ENCODE measurements at places on chromosomes 1 and 21. TPM values are rescaled to one million over a fixed set of nuclear protein-coding genes. Genes with fewer than 3 reads are reported as not detected.

GRCh38 chr1:149877211-149877946, 22.0 kb upstream of the BOLA1 start:
- peak overlapping the region; percentile 41 for H3K27ac ChIP-seq
- no peaks in the 10 kb centered on the region for H3K27me3 ChIP-seq
- no peak for DNase-seq
- H3K36me3 ChIP-seq = no peaks in the 10 kb centered on the region
- H3K4me1 ChIP-seq = peaks cover 33% of the 10 kb centered on the region
- H3K4me3 ChIP-seq = no peak overlapping the region

DNA sequence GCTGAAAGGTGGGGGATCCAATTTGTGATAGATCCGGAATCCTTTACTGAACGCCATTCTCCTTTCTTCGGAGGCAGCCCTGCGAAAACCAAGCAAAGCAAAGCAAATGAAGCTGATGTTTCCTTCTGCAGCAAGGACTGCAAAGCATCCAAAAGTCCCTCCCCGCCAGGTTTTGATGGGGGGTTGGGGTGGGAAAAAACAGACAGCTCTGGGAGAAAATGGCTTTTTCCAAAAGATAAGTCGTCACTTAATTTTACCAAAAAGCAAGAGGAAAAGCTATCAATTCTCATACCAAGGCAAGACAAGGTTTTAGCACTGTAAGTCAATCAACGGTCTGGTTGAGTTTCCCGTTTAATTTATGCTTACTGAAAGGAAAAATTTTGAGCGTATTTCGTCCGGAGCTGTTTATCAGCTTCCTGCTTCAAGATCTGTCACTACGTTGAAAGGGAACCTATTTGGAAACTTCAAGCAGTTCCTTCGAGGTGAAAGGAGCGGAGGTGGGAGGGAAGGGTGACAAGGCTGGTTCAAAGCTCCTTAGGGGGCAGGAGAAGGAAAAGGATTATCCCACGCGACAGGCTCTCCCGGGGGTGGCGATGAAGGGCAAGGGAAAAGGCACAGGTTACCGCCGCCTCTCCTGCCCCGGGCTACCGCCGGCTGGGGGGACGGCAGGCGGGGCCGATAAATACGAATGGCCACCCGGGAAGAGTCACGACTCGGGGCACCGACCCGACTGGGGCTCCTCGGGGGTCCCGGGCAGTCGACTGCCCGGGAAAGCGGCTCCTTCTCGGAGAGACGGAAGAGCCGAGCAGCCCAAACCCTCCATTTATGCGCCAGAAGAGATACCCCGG, 750 bp downstream of the SYNJ1 start:
- peaks cover 13% of the 10 kb centered on the region for H3K36me3 ChIP-seq
- H3K27ac ChIP-seq = peak overlapping the region; percentile 94
- DNase-seq = peak; percentile 17
- H3K27me3 ChIP-seq = no peaks in the 10 kb centered on the region
- peak overlapping the region; percentile 87 for H3K4me3 ChIP-seq

DNA sequence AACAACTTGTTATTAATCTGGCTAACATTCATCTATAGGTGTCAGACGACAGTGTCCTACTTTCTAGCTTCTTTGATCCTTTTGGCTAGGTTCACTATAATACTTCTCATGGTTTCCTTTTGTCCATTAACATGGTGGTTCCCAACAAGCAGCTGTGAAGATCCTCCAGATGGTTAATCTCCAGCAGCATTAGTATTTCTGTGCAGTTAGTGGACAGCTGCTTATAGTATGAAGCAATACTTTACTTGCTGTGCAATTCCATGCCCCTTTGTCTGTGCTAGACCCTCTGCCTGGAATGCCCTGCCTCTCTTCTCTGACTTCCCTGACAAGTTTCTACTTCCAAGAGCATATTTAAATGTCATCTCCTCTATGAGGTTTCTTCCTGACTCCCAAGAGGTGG, 41.7 kb upstream of the ARHGAP29 start:
- no peak overlapping the region for H3K27ac ChIP-seq
- H3K36me3 ChIP-seq = no peaks in the 10 kb centered on the region
- DNase-seq = no peak
- H3K4me3 ChIP-seq = no peak overlapping the region

The NBPF1 gene
- total RNA-seq = 6.7 TPM

DNA sequence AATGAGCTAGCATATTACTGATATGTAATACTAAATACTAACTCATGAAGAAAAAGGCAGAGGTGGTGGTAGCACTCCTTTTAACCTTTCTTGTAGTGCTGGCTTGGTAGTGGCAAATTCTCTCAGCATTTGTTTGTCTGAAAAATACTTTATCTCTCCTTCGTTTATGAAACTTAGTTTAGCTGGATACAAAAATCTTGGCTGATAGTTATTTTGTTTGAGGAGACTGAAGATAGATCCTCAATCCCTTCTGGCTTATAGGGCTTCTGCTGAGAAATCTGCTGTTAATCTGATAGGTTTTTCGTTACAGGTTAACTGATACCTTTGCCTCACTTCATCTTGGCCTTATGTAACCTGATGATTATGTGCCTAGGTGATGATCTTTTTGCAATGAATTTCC, 87.8 kb downstream of the LYPLAL1 start:
- DNase-seq = no peak
- H3K27ac ChIP-seq = no peak overlapping the region
- H3K4me3 ChIP-seq = no peak overlapping the region
- H3K27me3 ChIP-seq = no peaks in the 10 kb centered on the region
- no peaks in the 10 kb centered on the region for H3K4me1 ChIP-seq

DNA sequence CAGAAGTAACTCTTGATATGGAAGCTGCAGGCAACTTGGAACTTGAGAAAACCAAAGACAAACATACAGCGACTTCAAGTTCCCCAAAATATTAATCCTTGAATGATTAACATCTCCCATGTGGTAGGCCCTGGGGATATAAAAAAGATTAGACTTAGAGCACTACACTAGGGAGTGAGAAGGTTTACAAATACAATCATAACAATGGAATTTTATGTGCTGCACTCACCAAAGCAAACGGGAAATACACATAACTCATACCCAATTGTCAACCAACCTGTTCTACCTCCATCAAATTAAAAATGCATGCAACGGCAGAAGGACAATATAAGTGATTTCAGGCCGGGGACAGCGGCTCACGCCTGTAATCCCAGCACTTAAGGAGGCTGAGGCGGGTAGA, 3.7 kb downstream of the SMYD3 start:
- no peaks in the 10 kb centered on the region for H3K27me3 ChIP-seq
- DNase-seq = no peak
- no peak overlapping the region for H3K27ac ChIP-seq
- no peak overlapping the region for H3K4me3 ChIP-seq
